ENCODE measurements at places on chromosomes 6 and 20. TPM values are rescaled to one million over a fixed set of nuclear protein-coding genes. Genes with fewer than 3 reads are reported as not detected.

The TLDC2 gene
- 0.14 TPM for total RNA-seq

GRCh38 chr6:136657666-136658065, 107.4 kb upstream of the MAP7 start:
- no peak for DNase-seq

GRCh38 chr20:63238514-63239125, 2.9 kb downstream of the BIRC7 start:
- no peak for DNase-seq

GRCh38 chr20:50146732-50147662, 6.5 kb downstream of the PEDS1 start:
- DNase-seq, result no peak

DNA sequence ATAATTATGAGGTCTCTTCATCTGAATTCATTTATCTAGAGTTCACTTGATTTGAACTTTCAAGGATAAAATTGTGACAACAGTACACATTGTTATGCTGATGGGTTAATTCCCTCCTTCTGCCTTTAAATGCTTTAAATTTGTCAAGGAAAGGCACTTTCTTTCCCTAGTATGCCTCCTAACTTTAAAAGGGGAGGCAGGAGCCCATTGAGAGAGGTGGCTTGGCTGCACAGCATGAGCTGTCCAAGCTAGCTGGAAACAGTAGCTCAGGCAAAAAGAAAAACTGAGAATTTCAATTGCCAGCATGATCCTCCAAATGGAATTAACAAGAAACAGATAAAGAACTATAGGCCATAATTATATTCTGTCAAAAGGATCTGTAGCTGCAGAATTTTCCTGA, 243.3 kb upstream of the GRIK2 start:
- DNase-seq, result peak; percentile 55

DNA sequence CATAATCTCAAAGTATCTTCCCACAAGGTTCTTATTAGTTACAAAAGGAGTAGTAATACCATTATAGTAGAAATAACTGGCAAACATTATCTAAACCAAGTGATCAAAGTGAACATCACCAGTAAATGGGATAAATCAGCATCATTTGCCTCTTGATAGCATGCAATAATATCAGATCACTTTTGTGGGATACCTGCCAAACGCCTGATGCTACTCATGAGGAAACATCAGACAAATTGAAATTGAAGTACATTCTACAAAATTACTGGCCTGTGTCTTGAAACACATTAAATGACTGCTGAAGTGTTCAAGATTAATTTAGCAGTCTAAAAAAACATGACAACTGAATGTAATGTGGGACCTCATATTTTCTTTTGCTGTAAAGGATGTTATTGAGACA, 208.1 kb downstream of the TINAG start:
- DNase-seq, result no peak

DNA sequence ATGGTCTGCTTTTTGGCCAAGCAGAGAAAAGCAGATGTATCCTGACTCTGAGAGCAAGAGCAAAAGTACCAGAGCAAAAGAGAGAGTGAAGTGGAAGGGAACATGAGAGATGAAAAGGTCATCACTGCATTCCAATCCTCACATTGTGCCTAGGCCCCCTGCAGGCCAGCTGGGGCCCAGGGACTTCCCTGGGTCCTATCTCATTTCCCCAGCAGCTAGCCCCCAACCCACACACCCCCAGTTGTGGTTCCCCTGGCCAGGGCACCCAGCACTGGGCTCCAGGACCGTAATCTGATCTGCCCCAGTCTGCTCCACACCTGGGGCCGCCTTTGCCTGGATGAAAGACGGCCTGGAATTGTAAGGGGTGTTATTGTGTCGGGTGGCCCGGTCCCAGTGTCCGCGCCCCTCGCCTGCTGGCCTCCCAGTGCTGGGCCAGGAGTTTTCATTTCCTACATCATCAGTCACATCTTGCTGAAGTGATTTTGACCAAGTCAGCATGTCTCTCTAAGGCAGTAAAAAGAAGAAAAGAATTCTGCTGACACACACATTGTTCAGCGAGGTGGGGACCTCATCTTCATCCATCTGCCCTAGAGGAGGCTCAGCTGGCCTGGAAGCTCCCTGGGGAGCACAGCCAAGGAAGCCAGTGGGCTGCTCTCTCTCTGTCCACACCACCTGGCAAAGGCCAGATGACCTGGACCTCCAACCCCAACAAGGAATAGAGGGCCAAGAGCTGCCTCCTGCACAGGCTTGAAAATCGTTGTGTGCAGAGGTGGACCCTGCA, 4.0 kb upstream of the BMP7 start:
- no peak for DNase-seq

- DNase-seq, result peak; percentile 78
These were observed 31.7 kb downstream of the SAMHD1 start for GRCh38 chr20:36919715-36920333.

GRCh38 chr6:159312206-159312605, 143.0 kb downstream of the FNDC1 start:
- DNase-seq, result no peak
